ENCODE measurements at places on chromosomes 7 and 10.

GRCh38 chr10:31669357-31669756 is 259.3 kb downstream of the ARHGAP12 start:
- no peak for DNase-seq

GRCh38 chr7:131021460-131021859 is 287.5 kb upstream of the KLF14 start:
- peak; percentile 67 for DNase-seq

DNA sequence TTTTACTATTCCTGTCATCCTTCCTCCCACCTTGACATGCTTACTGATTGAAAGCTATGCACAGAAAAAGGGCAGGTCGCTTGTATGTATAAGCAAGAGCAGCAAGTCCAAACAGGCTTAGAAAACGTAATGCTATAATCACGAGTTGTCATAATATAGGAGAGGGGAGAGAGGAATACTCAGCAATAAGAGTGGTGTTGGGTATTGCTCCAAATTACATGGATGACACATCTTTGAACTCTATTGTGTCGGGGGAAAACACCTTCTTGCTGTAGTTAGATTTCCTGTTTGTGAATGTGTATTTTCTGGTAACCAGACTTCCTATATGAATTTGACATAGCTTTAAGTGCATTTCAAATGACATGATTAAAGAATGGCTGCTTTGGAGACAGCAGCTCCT is 7.5 kb downstream of the MET start:
- DNase-seq: peak; percentile 69

GRCh38 chr7:19293431-19293830 is 148.2 kb upstream of the FERD3L start:
- DNase-seq: no peak

- DNase-seq: no peak
Observed at GRCh38 chr7:64873155-64873500, 29.9 kb upstream of the ZNF273 start.

DNA sequence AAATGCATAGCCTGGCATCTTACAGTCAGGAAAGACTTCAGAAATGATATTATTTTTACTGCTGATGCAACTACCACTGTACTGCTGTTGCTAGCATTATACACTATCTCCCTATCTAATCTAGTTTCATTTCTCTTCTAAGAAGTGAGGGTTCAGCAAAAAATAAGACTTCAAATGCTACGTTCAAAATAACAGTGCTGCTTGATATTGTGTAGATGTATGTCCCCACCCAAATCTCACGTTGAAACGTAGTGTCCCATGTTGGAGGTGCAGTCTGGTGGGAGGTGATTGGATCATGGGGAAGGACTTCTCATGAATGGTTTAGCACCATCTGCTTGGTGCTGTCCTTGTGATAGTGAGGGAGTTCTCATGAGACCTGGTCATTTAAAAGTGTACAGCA is 129.4 kb downstream of the ANK3 start:
- no peak for DNase-seq

All from activated CD4-positive, alpha-beta T cell treated with anti-CD3 and anti-CD28 coated beads, Interleukin-10, Interleukin-2, amounts not matched to agents 100 ng/mL and 50 ng/mL, durations not matched to agents 16 hours and 8 hours (primary cell).